Stimulated activated CD4-positive, alpha-beta T cell treated with anti-CD3 and anti-CD28 coated beads, TNF-alpha, amount 100 ng/mL, for 48 hours (primary cell): ENCODE measurements at places on chromosomes 5 and 9.
A peak's percentile ranks its signal among the peaks of the same experiment; 100 is the strongest.

- no peak for DNase-seq
Observed at GRCh38 chr9:95570646-95571045, 53.9 kb upstream of the PTCH1 start.

GRCh38 chr5:139560752-139561654 is at the start of gene UBE2D2:
Gene UBE2D2 (plus strand): TSS chr5:139561339. CDS start chr5:139561792, 453 bp downstream.
- DNase-seq = peak; percentile 95

DNA sequence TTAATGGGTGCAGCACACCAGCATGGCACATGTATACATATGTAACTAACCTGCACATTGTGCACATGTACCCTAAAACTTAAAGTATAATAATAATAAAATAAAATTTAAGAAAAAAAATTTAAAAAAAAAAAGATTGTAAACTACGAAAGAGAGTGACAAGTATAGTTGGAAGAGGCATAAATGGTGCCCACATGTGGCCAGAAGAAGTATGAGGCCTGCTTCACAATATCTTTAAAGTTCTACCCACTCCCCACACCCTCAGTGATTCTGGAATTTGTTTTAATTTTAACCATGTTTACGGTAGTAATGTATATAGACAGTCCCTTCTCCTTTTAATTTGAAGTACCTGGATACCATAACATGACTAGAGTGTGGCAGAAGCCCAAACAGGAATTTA is 172.7 kb downstream of the CHSY3 start:
- no peak for DNase-seq

- no peak for DNase-seq
Observed at GRCh38 chr5:170169996-170170395, 62.8 kb upstream of the C5orf58 start.

GRCh38 chr5:155915601-155916000 is 411.4 kb upstream of the SGCD start:
- DNase-seq = no peak

GRCh38 chr5:127439644-127440043 is 77.8 kb upstream of the PRRC1 start:
- no peak for DNase-seq

GRCh38 chr5:31990701-31991110 is 183.4 kb downstream of the GOLPH3 start:
- DNase-seq = no peak

DNA sequence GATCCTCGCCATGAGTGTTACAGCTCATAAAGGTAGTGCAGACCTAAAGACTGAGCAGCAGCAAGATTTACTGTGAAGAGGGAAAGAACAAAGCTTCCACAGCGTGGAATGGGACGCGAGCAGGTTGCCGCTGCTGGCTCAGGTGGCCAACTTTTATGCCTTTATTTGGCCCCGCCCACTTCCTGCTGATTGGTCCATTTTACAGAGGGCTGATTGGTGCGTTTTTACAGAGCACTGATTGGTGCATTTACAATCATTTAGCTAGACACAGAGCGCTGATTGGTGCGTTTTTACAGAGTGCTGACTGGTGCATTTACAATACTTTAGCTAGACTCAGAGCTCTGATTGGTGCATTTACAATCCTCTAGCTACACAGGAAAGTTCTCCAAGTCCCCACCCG is 13.9 kb downstream of the PLK2 start:
- DNase-seq = no peak

DNA sequence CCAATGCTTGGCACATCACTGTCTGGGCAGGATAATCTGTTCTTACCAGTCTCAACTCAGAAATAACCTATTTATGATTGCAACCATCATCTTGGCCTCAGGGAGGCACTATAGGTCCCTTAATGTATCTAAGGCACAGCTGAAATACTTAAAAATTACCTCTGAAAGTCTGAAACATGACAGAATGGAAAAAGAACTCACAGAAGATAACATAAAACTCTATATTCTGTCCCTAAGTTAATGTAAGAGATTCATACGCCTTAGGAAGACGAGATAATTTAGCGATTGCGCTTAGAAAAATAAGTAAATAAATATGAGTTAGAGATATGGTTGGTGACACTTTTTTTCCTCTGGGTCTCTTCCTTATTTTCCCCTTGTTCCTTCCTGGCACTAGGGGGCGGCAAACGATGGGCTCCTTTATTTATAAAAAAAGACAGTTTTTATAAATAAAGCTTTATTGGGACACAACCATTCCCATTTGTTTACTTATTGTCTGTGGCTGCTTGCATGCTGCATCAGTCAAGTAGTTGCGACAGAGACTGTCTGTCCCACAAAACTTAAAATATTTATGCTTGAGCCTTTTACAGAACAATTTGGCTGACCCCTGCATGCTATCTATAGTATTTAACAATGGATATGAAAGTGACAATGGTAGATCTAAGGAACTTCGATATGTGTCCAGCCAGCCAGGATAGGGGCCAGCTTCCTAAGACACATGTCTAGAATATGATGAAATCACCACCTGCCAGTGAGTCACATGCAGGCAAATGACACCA is 79.6 kb downstream of the PDE4D start:
- no peak for DNase-seq

DNA sequence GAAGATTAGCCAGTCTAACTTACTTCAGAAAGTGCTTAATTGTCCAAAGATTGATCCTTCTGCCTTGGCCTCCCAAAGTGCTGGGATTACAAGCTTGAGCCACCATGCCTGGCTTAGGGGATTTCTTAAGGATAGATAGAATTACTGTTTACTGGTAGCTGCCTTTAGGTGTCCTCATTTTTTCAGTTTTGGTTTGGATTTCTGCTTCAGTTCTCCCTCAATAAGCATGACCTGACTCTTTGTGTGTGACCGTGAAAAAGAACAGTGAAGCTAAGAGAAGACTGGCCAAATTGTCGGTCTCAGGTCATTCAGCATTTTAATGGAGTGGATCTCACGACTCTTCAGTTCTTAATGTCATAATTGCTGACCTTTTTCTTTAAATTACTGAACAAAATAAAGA is 22.9 kb upstream of the CMYA5 start:
- no peak for DNase-seq

DNA sequence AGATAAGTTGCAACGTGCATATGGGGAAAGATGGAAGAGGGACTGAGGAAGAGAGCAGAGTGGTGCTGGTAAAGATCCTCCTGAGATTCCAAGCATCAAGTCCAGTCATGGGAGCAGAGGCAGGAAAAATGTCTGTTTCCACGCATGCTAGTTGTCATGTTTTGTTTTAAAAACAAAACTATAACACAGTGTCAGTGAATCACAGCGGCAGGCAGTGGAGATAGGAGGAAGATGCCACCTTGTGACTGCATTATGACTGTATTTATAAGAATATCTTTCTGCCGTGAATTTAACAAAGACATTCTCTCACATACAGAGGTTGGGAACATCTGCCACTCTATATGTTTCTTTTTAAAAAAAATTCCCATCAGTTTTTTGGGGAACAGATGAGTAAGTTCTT is 3.7 kb upstream of the SVEP1 start:
- DNase-seq = no peak

DNA sequence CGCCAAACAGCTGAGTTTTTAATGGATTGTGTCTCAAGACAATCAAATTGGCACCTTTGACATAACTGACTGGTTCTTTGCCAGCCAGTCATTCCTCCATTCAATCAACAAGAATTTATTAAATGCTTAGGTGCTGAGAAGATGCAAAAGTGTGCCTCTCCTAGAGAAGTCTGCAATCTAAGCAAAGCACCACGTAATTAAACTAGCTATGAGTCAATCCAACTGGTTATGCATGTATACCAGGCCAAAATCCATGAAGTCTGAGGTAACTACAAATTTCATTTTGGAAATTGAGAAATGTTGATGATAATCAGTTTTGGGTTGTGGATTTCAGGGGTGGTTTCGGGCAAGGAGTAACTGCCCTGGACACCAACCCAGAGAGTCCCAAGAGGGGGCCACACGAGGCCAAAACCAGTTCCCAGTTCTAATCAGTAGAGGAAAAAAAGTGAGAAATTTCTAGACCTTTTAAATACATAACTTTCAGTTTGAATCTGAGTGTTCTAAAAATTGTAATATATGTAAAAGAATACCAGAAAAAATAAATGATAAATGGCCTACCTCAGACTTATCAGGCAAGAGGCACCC is 92.6 kb downstream of the EFNA5 start:
- no peak for DNase-seq

DNA sequence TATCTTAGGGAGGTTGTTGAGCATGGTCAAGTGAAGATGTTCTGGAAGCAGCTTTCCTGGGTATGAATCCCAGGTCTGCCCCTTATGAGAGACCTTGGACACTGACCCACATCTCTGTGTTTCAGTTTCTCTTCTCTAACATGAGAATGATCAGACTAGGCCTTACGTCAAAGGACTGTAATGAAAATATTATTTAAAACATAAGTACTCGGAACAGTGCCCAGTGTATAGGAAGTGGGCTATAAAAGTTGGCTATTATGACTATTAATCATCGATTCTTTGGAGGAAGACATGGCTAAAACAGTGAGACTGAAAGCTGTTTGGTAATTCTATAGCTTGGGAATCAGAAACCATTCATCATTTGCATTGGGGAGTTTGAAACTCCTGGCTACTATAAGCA is 65.3 kb upstream of the MYO10 start:
- DNase-seq = no peak

DNA sequence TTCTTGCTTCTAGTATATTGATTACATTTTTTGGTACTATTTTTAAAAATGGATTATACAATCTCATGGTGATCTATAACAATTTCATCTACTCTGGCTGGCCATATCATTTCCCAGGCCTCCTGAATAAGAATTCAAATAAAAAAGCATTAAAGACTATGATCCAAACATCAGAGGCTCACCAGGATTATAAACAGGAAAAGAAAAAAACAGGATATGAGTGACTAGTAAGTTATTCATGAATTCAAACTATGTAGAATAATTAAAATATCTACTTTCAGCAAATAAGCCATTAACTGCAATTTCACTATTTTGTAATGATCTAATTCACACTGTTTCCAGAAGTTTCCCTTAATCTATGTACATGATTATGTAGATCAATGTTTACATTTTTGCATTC is 293.1 kb upstream of the CDH6 start:
- no peak for DNase-seq

DNA sequence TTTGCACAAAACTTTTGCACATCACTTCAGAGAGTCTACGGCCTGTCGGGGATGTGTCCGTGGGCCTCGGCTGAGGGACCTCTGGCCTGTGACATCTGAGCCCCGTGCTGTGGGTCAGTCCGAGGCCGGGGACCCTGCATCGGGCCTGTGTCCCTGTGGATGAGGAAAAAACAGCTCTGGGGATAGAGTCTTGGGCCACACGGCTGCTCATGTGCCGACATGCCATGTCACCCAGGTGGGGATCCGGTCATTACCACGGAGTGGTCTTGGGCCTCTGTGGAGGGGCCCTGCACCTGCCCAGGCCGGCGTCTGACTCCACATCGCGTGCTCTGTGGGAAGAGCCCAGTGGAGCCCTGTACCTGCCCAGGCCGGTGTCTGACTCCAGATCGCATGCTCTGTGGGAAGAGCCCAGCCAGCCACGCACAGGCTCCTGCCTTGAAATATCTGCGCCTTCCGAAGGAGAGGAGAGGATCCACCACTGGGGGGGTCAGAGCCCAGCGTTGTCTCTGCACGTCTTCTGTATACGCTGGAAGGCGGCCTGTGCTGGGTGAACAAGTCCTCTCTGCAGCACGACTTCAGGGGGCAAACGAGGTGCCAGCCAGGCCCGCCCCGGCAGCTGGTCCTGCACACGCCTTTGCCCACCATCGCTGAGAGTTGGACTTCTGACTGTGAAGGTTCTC is 27.5 kb upstream of the IRX4 start:
- DNase-seq = no peak

- no peak for DNase-seq
Observed at GRCh38 chr9:16344343-16344742, 526.1 kb downstream of the BNC2 start.

DNA sequence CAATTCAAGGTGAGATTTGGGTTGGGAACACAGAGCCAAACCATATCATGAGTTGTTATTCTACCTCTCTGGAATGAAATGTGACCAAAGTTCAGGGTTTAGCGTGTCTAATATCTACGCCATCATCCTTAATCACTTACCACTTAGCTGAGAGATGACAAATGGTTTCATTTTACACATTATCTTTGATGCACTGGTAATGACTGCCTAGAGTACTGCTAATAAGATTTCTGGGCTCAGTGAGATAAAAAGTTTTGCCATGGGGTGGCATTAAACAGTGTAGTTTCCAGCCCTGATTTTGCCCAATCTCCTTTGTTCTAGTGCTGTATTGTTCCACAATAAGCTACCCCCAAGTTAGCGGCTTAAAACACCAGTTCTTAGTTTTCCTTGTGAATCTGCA is 367.2 kb downstream of the MLLT3 start:
- no peak for DNase-seq

GRCh38 chr5:27497491-27497890 is 459.1 kb upstream of the CDH9 start:
- no peak for DNase-seq

- no peak for DNase-seq
Observed at GRCh38 chr9:68951879-68952659, 61.8 kb downstream of the PRKACG start.

DNA sequence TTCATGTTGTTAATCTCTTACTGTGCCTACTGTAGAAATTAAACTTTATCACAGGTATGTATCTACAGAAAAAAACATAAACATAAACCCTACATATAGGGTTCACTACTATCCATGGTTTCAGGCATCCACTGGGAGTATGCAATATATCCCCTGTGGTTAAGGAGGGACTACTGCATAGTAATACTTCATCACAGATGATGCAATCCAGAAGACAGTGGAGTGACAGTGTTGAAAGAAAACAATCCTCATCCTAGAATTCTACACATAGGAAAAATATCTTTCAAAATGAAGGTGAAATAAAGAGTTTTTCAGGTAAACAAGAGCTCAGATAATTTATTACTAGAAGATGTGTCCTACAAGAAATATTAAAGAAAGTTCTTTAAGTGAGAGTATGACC is 105.9 kb downstream of the HOMER1 start:
- no peak for DNase-seq

DNA sequence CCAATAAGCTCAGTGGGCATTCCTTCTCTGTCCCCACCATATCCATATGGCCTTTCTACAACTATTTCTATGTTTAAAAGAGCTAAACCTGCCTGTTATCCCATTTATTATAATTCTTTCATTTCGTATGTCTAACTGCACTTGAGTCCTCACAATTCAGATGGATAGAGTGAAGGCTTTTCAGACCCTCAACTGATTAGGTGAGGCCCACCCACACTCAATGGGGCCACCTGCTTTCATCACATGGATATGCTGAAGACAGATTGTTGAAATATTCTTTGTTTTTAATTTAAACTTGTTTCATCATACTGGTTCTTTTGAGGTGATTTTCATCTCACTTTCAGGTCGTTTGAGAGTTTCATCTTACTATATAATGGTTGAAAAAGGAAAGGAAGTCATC is 5.7 kb upstream of the S1PR3 start:
- DNase-seq = no peak

- DNase-seq = no peak
Observed at GRCh38 chr5:112412346-112412745, 6.7 kb downstream of the EPB41L4A start.

- no peak for DNase-seq
Observed at GRCh38 chr9:132670457-132671391, at the start of gene GTF3C4. Gene GTF3C4 (plus strand): TSS chr9:132670464. CDS start chr9:132670599, 135 bp downstream.

DNA sequence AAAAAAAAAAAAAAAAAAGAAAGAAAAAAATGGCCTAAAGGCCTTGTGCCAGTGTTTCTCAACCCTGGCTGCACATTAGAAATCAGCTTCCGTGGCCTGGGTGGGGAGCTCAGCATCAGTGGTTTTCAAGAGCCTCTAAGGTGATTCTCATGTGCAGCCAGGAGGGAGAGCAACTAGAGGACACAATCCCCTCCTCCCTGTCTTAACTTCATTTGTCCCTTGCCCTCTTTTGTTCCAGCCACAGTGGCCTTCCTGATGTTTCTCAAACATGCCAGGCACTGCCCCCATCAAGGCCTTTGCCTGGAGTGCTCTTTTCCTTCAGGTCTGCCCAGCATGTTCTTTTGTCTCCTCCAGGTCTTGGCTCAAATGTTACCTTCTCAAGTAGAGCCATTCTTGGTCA is 42.4 kb downstream of the HOMER1 start:
- no peak for DNase-seq
